ENCODE measurements at places on chromosomes 5 and 9.

GRCh38 chr5:168659286-168659847 lies 80.2 kb upstream of the PANK3 start:
- no peak for DNase-seq

DNA sequence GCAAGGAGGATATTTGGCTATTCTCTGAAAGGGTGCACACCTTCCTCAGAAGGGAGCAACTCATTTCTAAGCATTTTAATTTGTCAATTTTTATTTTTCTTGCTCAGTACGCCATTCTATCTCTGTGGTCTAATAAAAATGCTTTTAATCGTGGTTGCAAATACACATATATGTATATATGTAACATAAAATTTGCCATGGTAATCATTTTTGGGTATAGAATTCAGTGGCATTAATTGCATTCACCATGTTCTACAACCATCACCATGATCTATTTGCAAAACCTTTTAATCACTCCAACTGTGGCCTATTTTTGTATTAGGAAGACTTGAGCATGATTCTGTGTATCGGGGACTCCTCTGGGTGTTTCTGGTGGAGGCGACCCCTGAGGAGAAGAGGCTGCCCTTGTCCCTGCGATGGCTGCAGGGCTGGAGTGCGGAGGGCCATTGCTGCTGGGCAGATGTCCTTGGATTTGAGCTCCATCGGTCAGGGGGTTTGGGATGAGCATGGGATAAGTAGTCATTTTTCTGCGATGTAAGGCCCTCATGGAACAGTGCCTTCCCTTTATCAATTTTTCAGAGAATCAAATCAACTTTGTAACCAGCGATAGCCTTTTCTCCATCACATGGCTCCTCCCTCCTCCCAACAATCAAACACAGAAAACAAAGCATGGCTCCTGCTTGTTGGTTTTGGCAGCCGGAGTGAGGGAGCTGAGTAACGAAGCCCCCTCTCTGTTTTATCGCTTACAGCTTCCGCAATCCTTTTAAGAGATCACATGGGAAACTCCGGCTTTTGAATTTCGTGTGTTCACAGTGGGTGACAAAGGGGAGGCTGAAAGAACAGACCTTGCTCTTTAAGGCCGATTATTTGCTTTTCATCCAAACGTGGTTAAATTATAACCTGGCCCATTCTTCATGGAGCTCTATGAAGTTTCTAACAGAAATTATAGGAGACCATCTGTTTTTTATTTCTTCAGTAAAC lies 187.3 kb downstream of the TENT4A start:
- no peak for DNase-seq

- no peak for DNase-seq
Measured at GRCh38 chr9:16652582-16652981, 217.9 kb downstream of the BNC2 start.

DNA sequence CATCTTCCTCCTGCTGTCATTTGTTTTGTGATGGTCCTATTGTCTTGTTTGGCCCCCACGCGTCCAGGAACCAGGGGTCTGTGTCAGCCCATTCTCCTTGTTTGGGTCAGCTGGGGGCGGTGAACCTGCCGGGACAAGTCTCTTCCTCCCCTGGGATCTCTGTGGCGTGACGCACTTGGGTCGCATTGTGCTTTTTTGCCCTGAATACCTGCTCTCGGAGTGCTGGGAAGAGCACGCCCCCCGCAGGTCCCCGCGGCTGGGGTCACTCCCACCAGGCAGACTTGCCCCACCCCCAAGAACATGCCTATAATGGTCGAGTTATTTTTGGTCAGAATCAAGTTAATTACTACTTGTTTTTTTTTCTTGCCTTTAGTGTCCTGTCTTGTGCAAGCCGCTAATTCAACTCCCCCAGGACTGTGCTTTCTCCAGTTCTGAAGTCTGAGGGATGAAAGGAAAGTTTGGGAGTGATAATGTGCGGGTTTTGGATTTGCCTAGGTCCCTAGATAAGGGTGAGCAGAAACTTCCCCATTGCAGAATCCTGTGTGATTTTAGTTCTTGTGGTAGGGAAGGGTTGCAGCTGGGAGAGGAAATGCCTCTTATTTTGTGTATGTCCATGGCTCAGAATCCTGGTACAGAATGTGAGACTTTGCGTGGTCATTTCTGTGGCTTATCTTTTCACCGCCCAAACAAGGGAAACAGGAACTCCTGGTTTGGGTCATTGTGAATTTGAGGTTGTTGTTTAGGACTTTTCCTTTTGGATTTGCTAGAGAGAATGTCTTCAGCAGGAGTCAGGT lies 789 bp downstream of the ACER2 start:
- peak; percentile 28 for DNase-seq

- DNase-seq, result no peak
Measured at GRCh38 chr5:120413686-120414085, 50.4 kb upstream of the PRR16 start.

DNA sequence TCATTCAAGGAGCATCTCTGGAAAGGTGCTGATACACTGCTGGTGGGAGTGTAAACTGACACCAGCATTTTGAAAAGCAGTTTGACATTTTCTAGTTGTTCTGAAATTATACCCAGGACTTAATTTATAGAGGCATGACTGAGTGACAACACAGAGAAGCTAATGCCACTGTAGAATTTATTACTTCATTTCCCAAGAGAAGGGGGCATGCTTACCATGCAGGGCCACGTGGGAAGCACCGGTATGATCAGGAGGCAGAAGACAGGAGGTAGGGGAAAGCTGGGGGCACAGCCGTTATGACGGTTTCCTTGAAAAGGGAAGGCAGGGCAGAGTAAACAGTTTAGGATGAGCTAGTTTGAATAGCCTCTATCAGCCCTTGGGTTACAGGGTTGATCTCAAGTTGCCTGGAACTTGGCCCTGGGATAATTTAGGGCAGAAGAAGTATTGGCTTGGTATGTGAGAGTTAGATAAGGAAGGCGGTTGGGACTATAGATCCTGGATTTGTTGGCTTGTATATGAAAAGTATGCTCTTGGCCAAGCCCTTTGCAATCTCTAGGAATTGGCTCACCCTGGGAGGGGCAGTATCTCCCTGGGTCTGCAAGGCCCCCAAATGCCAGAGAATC lies 305.7 kb downstream of the ENC1 start:
- DNase-seq, result no peak

- DNase-seq, result no peak
Measured at GRCh38 chr5:140827704-140828361, at the start of gene PCDHA6. TSS of gene PCDHA6 (plus strand) at chr5:140827960. CDS start at chr5:140828092, 132 bp downstream.

GRCh38 chr9:8917956-8918739 lies 1118.6 kb upstream of the DMAC1 start:
- no peak for DNase-seq

DNA sequence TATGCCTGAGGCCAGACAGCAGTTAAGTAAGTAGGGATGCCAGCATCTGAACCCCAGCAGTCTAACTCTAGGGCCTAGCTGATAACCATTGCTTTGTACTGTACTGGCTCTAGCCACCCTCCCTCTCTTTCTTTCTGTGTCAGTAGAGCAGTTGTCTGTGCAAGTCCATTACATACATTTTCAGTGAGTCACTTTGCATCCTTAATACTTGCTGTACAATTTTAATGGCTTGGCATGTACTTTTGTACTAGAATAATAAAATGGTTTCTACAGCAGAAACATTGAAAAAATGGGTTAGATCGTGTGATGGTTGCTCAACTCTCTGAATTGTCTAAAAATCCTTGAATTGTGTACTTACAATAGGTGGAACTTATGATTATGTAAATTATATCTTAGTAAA lies 1.5 kb upstream of the TTC39B start:
- no peak for DNase-seq

- no peak for DNase-seq
Measured at GRCh38 chr5:157582731-157583620, 7.4 kb upstream of the ADAM19 start.

DNA sequence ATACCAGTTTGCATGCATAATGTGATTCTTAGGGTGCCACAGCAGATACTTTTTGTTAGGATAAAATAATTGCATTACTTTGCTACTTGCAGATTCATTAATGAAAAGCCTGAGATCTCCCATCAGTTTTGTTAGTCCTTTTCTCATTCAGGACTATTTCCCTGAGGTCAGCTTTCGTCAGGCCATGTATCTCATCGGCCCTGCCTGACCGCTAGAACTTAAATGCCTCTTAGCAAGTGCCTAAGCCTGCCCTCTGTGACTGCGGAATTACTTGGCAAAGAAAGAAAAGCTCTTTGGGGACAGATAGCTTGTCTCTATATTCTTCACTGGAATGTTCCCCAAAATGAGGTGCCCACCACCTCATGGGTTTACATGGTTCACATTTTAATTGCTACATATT lies 147.8 kb downstream of the KCTD16 start:
- DNase-seq, result no peak

- DNase-seq, result no peak
Measured at GRCh38 chr5:40227931-40228330, 451.8 kb upstream of the PTGER4 start.

DNA sequence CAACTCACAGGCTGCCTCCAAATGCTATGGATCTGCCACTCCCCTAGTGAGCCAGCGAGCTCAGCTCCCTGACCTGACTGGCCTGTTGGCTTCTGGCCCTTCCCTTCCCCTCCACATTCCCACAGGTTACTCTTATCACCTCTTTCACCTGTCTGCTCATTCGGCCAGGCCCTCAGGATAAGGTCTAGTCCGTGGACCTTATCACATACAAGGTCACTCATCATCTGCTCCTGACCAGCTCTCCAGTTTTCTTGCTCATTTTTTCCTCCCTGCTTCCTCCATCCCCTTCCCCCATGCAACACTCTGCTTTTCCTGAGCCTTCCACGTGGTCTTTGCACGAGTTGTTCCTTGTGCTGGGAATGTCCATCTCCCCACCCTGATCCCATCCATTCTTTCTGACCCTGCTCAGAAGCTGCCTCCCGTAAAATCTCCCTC lies 25.9 kb upstream of the NDST1 start:
- DNase-seq, result no peak

DNA sequence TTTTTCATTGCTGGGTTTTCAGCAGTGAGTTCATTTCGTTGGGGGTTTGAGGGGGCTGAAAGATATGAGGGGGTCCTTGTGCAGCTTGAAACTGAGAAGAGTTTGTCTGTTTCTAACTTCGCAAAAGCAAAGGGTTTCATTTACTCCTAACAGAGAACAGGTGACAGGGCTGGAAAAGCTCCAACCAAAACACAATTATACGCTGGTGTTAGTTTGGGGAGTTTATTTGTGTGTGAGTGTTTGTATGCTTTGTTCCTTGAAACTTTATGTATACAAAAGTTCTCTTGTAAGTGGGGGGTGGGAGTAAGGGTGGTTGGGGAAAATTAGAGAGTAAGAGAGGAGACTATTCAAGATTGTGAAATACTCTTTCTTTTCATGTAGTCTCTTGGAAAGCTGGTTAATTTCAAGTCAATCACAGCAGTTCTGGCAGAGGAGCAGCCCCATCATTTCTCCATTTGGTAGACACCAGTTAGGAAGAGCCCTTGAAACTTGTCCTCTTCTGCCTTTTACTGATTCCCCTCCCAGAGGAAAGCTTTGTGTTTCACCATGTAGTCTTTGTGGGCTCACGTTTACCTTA lies 881 bp downstream of the TNFAIP8 start:
- DNase-seq, result no peak

- no peak for DNase-seq
Measured at GRCh38 chr9:131887680-131888079, 147.8 kb upstream of the RAPGEF1 start.

GRCh38 chr5:133814152-133814551 lies 154.3 kb downstream of the C5orf15 start:
- DNase-seq, result no peak

GRCh38 chr9:126394802-126395201 lies 68.2 kb downstream of the MVB12B start:
- DNase-seq, result no peak
